ENCODE measurements at places on chromosomes 5 and 9.

- no peak for DNase-seq
Observed at GRCh38 chr5:132380741-132381140, 11.2 kb downstream of the SLC22A5 start.

DNA sequence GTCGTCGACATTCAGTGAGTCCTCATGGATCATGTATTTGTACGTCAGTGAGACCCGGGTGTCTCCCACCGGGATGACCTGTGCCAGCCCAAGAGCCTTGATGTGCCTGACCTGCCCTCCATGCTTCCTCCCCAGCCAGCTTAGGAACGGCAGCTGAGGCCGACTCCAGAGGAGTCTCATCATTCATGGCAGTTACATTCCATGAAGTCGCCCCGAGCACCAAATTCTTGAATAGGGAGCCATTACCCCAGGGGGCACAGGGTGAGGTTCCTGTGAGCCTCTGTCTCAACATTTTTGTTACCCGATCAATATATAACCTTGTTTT, 67.8 kb downstream of the ZNF354C start:
- DNase-seq = no peak

GRCh38 chr9:4674783-4675182, 4.6 kb upstream of the CDC37L1 start:
- DNase-seq = no peak

DNA sequence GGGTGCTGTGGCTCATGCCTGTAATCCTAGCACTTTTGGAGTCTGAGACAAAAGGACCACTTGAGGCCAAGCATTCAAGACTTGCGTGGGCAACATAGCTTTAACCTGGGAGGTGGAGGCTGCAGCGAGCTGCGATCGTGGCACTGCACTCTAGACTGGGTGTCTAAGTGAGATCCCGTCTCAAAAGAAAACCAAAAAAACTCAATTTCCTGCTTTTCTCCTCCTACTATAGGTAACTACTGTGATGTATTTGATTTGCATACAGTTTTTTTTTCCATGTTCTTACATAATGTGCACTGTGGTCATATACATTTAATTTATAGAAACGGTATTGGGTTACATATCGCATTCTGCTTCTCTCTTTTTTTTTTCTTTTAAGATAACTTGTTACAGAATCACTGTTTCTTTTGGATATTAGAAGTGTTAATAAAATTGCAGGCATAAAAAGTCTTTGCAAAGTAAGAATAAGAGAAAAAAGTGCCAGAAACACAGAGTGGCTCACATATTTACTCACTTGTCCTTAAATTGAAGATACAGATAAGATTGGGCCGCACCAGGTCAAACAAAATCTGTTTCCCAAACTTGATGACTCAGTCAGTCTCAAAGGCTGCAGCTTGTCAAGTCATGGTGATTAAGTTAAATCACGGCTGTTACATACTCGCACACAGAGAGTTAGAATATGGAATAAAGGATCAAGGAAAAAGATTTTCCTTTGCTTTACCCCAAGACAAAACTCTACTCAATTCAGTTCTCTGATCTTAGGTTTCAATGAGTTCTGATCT, 2.0 kb upstream of the PTGR1 start:
- no peak for DNase-seq

GRCh38 chr5:135345956-135346731, 52.9 kb downstream of the MACROH2A1 start:
- no peak for DNase-seq

GRCh38 chr5:141051521-141051866, 320 bp downstream of the PCDHB1 start:
- DNase-seq = no peak
